ENCODE measurements at places on chromosomes 16 and 17. TPM values are rescaled to one million over a fixed set of nuclear protein-coding genes. Genes with fewer than 3 reads are reported as not detected.

Gene GDPD3
- 2.5 TPM for total RNA-seq

Gene TNFSF13
- total RNA-seq: 2.9 TPM

Gene CDH3
- 136 TPM for total RNA-seq

Gene TUBG1
- 141 TPM for total RNA-seq

Gene SLC16A11
- 0.48 TPM for total RNA-seq

Gene KRT31
- not detected for total RNA-seq

Gene LRRC45
- total RNA-seq: 38.1 TPM

Gene RRAD
- total RNA-seq: 0.52 TPM

Gene SLC5A10
- not detected for total RNA-seq

All from WTC11 (cell line).